ENCODE measurements at places on chromosomes 1 and 21.

GRCh38 chr1:54153535-54154439 is 987 bp upstream of the CDCP2 start:
- no peak for DNase-seq

GRCh38 chr1:247118946-247119446 is 14.8 kb upstream of the ZNF669 start:
- DNase-seq, result peak; percentile 41

GRCh38 chr1:92784021-92784638 is 778 bp downstream of the EVI5 start:
- DNase-seq, result peak; percentile 59

- no peak for DNase-seq
Observed at GRCh38 chr1:47839433-47839760, 157.8 kb downstream of the TRABD2B start.
